ENCODE measurements at places on chromosomes 6 and 20.

- no peak for DNase-seq
These were observed 7.4 kb downstream of the LY86 start for GRCh38 chr6:6595952-6596351.

- DNase-seq, result no peak
These were observed 31.7 kb upstream of the VEGFA start for GRCh38 chr6:43738267-43738676.

DNA sequence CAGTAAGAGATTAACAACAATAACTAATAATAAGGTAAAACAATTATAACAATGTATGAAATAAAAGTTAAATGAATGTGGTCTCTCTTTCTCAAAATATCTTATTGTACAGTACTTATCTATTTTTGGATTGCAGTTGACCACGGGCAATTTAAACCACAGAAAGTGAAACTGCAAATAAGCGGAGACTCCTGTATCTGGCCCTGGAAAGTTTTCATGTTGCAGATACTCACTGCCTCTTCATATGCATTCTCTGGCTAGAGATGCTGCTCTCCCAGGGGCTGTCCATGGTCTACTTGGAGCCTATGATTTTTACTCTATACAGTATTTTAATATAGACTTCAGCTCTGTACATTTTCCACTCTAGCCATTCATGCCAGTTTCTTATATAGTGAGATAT, 230.8 kb downstream of the FUT9 start:
- no peak for DNase-seq

- no peak for DNase-seq
These were observed 8.3 kb downstream of the VEGFA start for GRCh38 chr6:43778131-43778855.

GRCh38 chr6:5411414-5411813, 150.1 kb downstream of the FARS2 start:
- DNase-seq, result no peak

DNA sequence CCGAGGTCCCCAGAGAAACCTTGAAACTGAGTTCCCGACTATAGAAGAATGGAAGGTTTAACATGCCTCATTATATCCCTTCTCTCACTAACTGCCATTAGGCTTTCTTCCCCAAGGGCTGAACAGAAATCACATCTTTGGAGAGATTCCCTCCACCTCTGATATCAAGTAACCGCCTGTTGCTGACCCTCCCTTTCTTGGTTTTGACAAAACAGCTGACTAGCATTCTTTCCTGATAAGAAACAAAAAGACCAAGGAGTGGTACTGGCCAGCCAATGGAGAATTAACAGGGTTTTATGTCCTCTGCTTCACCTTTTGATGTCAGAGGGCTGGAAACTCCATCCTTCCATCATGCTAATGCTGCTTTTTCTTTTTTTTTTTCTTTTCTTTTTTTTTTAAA, 176.6 kb upstream of the ADGRB3 start:
- DNase-seq, result no peak

GRCh38 chr6:49815166-49815565, 28.1 kb upstream of the PGK2 start:
- no peak for DNase-seq

GRCh38 chr6:37137201-37138090, 32.5 kb upstream of the PIM1 start:
- DNase-seq, result peak; percentile 30

DNA sequence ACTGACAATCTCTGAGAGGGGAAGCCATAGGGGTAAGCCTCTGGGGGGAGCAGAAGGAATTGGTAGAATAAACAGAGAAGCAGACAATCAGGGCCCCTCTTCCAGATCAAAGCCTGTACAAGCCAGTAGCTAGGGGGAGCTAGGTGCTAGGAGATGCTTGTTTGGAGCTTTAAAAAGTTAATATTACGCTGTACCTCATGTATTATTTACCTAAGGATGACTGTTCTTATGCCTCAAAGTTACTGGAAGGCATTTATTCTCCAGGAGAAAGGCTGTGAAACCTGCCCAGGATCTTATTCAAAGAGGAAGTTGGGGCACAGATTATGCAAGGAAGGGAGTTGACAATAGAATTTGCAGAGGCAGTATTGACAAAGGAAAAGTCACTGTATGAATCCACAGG, 111.8 kb upstream of the SLC35F1 start:
- no peak for DNase-seq

DNA sequence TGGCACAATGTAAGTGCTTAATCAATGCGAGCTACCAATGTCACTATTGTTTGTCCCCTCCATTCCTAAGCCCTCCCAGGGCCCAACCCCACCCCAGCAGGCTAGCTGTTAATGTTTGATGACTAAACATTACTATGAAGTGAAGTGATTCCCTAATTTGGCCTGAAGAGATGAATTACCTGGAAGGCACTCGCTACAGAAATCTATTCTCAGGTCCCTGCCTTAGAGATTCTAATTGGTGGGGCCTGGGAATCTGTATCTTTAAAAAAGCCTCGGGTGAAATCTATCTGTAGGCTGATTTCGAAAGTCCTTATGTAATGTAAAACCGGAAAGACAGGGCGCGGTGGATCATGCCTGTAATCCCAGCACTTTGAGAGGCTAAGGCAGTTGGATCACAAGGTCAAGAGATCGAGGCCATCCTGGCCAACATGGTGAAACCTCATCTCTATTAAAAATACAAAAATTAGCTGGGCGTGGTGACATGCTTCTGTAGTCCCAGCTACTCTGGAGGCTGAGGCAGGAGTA, 16.9 kb upstream of the SNAI1 start:
- DNase-seq, result no peak

GRCh38 chr20:32080783-32081182, 28.7 kb upstream of the TM9SF4 start:
- DNase-seq, result no peak

- DNase-seq, result no peak
These were observed 299.6 kb downstream of the CLVS2 start for GRCh38 chr6:123295672-123296071.

- no peak for DNase-seq
These were observed 287.2 kb downstream of the TAF4 start for GRCh38 chr20:61778495-61778863.

DNA sequence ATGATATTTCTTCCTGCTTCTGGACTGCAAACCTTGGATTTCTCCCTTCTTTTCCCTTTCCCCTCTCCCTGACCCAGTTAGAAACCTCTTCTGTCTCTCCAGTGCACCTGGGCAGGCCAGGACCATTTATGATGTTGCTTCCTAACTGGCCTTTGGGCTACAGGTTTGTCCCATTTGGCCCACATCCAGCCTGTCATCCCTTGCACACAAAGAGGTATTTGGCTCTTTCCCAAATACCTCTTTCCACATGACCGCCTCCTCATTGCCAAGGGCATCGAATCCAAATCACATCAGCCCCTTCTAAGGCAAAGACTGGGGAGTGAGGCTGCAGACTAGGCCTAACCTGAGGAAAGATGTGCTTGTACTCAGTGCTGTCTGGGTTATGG, 13.6 kb downstream of the FGD2 start:
- DNase-seq, result no peak

- no peak for DNase-seq
These were observed 9.5 kb upstream of the CDKN1A start for GRCh38 chr6:36669002-36669401.

- DNase-seq, result no peak
These were observed 267.2 kb upstream of the PLCB4 start for GRCh38 chr20:8801686-8802085.

- DNase-seq, result no peak
These were observed 61.9 kb upstream of the OPRM1 start for GRCh38 chr6:153976921-153977693.

- no peak for DNase-seq
These were observed 18.7 kb upstream of the TOP1 start for GRCh38 chr20:41009946-41010345.

GRCh38 chr6:43999628-44000027, 127.6 kb downstream of the MRPL14 start:
- DNase-seq, result no peak
